Activated naive CD4-positive, alpha-beta T cell treated with Interleukin-2 at 50 U/mL for 16 hours (primary cell): ENCODE measurements at places on chromosomes 1 and 21.

DNA sequence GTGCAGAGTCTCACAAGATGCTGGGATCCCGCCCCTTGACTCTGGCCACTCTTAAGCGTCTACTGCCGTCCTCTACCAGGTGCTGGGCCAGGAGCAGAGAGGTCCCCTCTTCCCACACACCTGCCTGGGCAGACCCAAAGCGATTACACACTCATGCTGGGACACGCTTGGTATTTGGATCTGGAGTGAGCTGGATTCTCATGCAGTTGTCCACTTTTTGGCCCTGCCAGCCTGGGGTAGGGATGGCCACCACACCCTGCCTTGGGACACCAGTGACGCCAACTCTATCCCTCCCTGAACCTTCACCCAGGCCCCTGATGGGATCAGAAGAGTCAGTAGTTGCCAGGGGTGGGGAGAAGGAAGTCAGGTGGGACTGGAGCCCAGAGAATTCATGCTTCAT is 28.6 kb downstream of the ITPKB start:
- no peak for DNase-seq

- no peak for DNase-seq
These were observed 11.1 kb downstream of the CCNL2 start for GRCh38 chr1:1388078-1388472.

- DNase-seq, result no peak
These were observed 33.7 kb upstream of the ARF1 start for GRCh38 chr1:228048659-228049298.

DNA sequence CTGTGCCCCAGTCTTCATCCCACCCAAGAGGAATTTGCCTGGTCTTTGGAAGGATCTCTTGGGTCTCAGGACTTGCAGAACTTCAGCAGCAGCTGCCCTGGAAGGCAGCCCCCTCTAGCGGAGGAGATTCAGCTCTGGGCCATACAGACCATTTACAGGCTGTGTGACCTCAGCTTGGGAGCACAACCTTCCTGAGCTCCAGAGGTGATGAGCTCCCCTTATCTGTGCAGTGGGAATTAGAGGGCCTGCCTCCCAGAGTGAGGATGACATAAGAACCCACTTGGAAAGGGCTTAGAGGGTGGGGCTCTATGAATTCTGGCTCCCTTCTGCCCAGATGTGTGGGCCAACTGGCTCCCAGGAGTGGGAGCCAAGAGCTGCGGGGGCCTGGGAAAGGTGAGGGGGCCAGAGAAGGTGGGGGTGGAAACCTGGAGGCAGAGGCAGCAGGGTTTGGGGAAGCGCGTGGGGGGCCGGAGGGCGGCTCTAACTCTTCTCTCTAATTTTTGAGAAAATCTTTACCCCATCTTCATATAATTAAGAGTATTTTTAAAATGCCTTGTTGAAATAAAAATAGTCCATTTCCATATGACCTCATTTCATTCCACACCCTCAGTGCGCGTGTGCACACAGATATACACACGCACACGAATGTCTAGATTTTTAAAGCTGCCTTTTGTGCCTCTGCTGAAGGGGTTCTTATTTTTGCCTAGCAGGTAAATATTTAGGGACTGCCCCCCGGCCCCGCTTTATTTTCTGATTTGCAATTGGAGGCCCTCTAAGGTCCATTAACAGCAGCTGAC is 21.5 kb downstream of the EPHB2 start:
- no peak for DNase-seq

GRCh38 chr1:179803918-179804317 is 60.8 kb downstream of the FAM163A start:
- no peak for DNase-seq
